HS-27A (cell line): ENCODE measurements at places on chromosomes 7 and 10.

DNA sequence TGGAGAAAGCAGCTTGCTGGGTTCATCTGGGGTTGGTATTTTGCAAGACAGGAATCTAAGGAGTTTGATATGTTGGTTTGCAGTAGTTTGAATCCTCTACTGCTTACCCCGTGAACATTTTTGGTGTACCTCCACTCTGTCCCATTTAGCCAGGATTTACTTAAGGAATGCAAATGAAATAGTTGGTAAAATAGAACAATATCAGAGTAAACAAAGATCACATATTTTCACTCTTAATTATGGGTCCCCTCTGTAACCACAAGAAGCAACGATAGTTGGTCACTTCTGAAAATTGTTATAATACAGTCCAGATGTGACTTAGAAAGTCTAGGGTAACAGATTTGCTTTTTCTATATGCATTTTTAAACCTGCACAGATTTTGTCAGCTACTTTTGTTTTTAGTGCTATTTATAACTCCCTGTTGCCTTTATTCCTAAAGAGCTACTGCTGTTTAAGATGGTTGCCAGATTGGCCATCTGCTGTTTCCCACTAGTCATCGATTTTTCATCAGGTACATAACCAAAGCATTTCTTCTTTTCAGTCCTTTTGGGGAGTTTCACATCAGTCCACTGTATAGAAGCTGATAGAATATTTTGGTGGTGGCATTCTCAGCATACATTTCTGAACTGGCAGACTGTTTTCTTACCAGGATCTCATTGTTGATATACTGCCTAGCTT, 37.6 kb downstream of the MAPK8 start:
- no peak for DNase-seq

DNA sequence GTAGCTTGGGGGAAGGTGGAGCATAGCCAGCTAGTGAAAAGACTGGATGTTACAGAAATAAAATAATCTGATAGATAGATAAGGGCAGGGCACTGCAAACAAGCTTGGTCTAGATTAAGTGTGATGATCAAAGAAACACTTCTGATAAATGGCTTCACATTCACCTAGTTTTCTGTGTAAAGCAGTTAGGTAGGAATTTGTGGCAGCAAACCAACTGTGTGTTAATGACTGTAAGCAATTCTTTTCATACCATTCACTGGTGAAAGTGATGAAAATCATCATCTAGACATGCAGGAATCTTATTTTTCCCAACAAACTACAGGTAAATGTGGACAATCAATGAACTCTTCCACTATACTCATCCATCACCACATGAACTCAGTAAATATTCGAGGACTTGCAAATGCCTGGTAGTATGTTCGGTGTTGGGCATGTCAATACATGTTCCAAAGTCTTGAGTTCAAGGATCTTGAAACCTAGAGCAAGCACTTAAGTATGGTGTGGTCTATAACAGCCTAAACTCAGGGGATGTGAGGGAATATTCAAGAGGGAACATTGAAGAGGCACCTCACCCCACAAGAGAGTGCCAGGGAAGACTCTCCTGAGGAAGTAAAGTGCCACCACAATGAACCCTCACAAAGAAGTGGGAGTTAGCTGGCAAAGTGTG, 20.5 kb downstream of the PON3 start:
- no peak for DNase-seq

DNA sequence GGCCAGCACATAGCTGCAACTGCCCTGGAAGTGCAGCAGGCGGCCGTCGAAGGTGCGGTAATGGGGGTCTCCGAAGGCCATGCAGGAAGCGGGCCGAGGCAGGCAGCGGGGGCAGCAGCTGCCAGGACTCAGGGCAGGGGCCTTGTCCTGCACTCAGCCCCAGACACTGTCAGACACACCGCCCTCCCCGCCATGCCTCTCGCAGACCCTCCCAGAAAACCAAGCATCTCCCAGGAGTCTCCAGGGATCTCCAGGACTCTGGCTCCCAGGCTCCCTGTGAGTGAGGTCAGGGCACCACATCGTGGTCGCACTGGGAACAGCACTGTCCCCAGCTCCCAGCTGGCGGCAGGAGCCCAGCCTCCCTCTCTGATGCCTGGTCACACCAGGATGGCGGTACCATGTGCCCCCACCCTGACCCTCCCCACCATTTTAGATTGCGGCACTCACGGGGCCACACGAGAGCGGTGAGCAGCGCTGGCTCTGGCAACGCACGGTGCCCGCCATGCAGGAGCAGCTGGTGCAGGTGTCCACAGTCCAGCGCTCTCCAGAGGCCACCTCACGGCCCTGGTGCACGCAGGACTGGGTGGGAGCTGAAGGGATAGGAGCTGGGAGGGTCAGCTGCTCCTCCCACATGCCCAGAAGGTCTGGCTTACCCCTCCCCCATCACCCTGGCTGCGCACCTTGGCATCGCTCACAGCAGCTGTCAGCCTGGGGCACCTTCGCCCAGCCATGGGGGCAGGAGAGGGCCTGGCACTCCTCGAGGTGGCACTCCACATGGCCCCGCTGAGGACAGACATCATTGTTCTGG, 17.5 kb downstream of the ATP6V1F start:
- no peak for DNase-seq

- DNase-seq, result no peak
These were observed 2.8 kb downstream of the SAMD9L start for GRCh38 chr7:93145354-93145753.

DNA sequence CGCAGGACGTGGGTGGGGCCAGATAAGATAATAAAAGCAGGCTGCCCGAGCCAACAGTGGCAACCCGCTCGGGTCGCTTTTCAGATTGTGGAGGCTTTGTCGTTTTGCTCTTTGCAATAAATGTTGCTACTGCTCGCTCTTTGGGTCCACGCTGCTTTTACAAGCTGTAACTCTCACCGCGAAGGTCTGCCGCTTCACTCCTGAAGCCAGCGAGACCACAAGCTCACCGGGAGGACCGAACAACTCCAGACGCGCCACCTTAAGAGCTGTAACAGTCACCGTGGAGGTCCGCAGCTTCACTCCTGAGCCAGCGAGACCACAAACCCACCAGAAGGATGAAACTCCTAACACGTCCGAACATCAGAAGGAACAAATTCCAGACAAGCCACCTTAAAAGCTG, 286.6 kb upstream of the MAGI2 start:
- DNase-seq, result no peak

GRCh38 chr10:113335592-113335991, 217.3 kb upstream of the HABP2 start:
- DNase-seq, result no peak

DNA sequence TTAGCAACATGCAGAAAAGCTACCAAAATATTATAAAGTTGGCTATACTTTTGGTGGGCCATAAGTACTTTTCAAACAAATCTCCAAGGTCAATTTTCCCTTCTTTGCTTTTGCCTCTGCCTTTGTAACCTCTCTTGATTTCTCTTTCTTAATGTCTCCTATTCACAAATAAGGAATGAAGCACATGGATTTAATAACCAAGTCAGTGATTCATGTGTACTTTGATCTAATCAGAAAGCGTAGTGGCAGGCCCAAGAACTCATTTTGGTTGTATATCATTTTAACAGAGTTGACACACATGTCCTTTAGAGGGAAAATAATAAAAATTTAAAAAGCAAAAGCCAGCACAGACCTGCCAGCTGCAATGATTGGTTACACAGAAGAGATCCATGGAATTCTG, 93.7 kb downstream of the FZD1 start:
- DNase-seq, result no peak

DNA sequence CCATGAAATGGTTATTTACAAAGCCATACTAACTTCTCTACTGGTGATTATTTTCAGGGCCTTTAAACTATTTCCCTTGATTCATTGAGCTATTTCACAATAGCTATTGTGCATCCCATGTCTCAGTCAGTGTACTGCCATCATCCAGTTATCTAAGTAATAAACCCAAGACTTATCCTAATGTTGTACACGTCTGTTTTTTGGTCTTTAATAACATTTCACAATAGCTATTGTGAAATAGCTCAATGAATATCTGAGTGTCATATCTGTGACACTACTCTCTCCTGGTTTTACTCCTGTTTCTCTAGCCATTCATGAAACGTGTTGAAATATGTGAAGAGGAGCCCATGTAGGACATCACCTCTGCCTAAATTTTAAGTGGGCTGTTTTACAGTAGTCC, 36.5 kb upstream of the TMEM140 start:
- no peak for DNase-seq

DNA sequence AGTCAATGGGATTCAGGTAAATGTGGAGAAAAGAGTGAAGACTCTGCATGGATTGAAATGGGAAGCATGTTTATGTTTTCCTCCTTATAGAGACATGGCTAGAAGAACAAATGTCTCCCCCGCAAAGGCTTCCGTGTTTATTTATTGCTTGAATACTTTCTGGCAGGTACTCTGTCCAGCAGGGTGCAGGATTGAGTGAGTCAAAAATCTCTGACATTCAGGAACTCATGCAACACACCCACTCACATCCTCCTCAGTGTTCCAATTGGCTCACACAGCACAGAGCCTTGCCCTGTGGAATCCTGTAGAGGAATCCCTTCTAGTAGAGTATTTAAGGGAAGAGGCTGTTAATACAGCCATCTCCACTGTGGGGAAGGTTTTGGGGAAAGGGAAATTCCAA, 290.3 kb upstream of the VWC2 start:
- no peak for DNase-seq

GRCh38 chr10:78331391-78331922, 297.8 kb downstream of the RPS24 start:
- DNase-seq, result no peak

DNA sequence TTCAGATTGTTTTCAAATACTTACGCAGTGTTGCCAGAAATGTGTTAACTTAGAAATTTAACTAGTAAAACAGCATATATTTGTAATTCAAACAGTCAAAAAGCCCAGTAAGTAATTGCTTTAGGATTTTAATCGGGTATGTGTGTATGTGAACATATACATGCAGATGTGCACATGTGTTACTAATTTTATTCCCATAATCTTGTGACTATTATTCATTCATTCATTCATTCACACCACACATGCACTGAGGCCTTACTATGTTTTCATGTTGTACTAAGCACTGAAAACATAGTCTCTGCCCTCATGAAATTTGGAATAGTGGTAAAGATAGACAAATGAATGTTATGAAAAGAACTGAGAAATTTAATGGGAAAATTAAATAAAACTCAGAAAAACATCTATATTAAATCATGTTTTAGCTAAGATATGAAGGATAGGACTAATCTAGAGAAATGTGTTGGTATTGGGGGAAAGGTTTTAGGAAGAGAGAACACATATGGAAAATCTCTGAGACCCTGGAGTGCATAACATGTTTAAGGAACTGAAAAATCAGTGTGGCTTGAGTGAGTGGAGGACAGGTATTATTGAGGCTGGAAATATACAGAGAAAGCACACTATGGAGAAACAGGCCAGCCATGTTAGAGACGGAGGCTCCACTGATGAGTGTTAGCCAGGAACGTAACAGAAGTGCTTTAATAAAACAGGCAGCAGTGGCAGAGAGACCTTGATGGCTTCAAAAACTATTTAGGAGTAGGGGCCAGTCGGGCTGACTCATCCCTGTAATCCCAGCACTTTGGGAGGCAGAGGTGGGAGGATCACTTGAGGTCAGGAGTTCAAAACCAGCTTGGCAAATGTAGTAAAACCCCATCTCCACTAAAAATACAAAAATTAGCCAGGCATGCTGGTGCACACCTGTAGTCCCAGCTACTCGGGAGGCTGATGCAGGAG, 80.3 kb downstream of the HDAC9 start:
- DNase-seq, result no peak

- DNase-seq, result no peak
These were observed 73.5 kb downstream of the TFPI2 start for GRCh38 chr7:93817004-93817403.

GRCh38 chr10:44293306-44293778, 91.6 kb downstream of the CXCL12 start:
- DNase-seq, result no peak

DNA sequence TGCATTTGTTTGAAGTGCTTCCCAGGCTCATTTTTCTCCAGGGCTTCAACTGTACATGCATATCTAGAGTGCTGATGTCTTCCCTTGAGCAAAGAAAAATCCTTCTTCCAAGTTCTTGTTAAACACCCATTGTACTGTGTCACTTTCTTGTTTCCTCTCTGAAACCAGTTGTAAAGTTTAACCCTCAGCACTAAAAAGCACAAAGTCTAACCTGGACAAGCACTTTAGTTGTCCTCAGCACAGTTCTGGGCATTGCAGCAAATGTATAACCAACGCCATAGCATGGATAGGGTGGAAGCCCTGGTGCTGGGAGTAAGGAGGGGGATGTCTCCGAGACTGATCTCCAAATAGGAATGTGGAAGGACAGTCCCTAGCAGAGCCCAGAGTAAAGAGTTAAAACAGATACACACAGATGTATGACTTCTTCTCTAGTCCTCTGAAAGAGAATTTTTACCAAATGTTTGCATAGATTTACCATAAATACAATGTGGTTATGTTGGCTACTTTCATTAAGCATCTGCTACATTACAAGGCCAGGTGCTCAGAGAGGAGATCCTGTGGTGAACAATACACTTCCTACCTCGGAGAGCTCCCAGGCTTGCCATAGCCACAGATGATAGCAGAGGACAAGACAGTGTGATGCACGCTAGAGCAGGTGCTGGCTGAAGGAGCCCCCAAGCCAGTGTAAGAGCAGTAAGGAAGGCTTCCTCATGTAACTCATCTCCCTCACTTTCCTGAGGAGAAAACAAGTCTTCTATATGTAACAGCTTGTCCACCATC, 57.0 kb downstream of the DNAJC12 start:
- no peak for DNase-seq

- no peak for DNase-seq
These were observed 25.1 kb downstream of the FAM13C start for GRCh38 chr10:59337201-59337652.

- no peak for DNase-seq
These were observed 254.8 kb downstream of the MAD1L1 start for GRCh38 chr7:1977876-1978441.

DNA sequence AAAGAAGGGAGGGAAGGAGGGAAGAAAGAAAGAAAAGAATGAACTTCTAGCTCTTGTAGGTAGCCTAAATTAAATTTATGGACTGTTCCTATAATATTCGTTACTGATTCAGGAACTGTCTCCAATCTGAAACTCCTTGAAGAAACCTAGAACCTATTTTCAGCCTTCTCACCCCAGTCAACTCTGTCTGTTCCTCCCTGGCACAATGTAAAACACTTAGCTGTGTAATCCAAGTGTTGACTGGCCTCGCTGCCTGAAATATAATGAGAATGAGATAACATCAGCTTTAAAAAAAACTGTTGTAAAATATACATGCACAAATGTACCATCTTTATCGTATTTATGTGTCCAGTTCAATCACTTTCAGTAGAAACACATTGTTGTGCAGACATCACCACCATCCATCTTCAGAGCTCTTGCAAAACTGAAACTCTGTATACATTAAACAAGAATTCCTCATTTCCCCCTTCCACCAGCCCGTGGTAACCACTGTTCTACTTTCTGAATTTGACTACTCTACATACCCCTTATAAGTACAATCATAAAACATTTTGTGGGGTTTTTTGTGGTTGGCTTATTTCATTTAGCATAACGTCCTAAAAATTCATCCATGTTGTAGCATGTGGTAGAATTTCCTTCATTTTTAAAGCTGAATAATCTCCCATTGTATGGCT, 6.3 kb upstream of the C7orf33 start:
- DNase-seq, result no peak
